ENCODE measurements at places on chromosomes 7 and 10.

DNA sequence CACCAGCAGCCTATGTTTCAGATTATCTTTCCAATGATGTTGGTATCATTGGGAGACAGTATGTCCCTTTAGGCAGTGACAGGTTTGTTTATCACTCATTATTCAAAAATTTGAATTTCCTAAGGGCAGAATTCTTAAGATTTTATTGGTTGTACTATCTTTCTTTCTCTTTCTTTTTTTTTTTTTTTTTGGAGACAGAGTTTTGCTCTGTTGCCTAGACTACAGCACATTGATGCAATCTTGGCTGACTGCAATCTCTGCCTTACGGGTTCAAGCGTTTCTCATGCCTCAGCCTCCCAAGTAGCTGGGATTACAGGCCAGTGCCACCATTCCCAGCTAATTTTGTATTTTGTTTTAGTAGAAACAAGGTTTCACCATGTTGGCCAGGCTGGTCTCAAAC is 111.2 kb downstream of the PON1 start:
- DNase-seq: no peak

DNA sequence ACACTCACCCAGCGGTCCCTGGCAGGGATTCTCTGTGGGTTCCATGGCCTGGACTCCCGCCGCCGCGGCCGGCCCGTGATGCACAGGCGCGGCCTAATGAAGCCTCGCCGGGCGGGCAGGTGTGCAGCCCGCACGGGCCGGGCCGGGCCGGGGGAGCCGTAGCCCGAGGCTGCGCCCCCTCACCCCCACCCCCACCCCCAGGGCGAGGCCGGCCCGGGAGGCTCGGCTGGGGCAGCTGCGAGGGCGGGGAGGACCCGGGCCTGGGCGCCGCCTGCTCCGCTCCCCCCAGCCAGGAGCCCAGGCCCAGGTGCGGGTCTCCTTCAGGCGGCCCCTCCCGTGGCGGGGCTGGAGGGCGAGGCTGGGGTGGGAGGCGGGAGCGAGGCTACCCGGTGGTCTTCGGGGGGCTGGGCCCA is at the start of gene NOBOX:
TSS of gene NOBOX (minus strand) at position 45 of the 413 bp plus-strand sequence.
- DNase-seq: no peak

GRCh38 chr7:90768301-90768700 is 172.2 kb downstream of the CDK14 start:
- DNase-seq: no peak

DNA sequence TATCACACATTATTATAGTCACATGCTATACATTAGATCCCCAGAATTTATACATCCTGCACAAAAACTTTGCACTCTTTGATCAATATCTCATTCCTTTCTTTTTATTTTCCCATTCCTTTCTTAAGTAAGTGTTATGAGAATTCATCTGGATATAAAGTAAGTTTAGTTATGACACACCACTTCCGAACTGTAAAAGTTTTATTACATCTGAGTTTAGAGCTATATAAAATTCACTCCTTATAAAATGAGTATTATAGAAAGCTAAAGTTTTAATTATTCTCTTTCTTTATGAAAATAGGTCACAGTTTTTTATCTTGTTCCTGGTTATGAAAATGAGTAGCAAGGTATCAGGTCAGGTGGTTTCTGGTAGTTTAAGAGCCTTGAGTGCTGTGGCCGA is 84.7 kb upstream of the PLXDC2 start:
- no peak for DNase-seq

- DNase-seq: no peak
Measured at GRCh38 chr10:33274096-33274785, 60.2 kb downstream of the NRP1 start.

- peak; percentile 21 for DNase-seq
Measured at GRCh38 chr10:113961182-113962031, 82.3 kb upstream of the ADRB1 start.

DNA sequence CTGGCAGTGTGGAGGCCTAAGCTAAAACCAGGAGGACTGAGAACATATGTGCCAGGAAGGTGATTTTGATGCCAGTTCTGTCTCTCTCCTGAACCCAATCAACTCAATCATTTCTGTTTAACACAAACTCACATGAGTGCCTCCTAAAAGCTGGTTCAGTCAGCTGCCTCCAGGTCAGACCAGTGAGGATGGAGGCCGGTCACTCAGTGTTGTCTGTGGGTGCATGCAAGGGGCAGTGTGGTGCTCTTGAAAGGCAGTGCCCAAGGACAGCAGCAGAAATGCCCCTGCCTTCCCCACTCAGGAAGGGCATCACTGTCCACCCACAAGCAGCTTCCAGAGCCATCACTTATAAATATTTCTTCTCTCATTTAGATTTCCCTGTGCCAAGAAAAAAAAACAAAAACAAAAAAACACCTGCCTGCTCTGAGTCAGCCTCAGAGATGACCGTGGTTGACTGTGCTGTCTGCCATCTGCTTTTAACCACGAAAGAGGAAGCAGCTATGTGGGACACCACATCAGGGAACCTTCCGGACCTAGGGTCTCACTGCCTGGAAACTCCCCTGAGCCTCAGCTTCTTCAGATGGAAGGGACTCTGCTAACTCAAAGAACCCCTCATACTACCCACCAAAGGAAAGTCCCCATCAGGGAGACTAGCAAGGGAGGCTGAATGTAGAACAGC is 39.1 kb downstream of the VOPP1 start:
- peak; percentile 50 for DNase-seq

All from stimulated activated CD4-positive, alpha-beta T cell treated with anti-CD3 and anti-CD28 coated beads, Interleukin-2, amount 100 ng/mL, for 4 hours (primary cell).